ENCODE measurements at places on chromosomes 3 and 15.

- DNase-seq: no peak
Observed at GRCh38 chr15:35168464-35168863, 83.4 kb upstream of the NANOGP8 start.

GRCh38 chr15:70488002-70488605 lies 275.3 kb downstream of the UACA start:
- peak; percentile 53 for DNase-seq

DNA sequence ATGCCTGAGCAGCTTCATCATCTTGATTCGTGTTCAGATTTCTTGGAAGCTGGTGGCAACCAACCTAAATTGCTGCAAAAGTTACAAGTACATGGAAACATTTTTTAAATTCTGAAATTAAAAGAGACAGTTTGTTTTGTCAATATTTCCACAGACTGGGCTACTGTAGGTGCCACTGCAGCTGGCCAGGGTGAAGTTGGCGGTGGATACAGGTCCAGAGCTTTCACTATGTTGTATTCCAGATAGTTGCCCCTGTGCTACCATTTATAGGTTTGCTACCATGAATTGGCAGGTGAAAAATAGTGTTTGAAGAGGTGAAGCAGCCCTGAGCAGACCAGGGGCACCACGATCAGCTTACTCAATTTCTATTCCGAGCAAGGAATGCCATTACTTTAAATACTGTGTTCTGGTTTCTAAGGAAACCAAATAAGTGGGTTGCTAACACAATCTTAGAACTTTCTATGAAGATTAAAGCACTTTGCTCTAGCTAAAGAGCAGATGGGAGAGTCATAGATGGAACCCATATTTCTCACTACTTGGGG lies 21.2 kb upstream of the SHC4 start:
- DNase-seq: no peak

DNA sequence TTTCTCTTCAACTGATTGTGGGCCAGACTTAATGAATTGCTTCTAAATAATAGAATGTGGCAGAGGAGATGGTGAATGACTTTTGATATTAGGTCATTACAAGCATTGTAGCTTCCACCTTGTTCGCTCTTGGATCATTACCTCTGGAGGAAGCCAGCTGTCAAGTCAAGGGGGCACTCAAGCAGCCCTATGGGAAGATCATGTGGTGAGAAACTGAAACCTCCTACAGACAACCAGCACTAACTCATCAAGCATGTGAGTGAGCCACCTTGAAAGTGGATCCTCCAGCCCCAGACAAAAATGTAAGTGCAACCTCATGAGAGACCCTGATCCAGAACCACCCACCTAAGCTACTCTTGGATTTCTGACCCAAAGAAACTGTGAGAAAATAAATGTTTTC lies 109.8 kb upstream of the TBC1D5 start:
- DNase-seq: no peak

DNA sequence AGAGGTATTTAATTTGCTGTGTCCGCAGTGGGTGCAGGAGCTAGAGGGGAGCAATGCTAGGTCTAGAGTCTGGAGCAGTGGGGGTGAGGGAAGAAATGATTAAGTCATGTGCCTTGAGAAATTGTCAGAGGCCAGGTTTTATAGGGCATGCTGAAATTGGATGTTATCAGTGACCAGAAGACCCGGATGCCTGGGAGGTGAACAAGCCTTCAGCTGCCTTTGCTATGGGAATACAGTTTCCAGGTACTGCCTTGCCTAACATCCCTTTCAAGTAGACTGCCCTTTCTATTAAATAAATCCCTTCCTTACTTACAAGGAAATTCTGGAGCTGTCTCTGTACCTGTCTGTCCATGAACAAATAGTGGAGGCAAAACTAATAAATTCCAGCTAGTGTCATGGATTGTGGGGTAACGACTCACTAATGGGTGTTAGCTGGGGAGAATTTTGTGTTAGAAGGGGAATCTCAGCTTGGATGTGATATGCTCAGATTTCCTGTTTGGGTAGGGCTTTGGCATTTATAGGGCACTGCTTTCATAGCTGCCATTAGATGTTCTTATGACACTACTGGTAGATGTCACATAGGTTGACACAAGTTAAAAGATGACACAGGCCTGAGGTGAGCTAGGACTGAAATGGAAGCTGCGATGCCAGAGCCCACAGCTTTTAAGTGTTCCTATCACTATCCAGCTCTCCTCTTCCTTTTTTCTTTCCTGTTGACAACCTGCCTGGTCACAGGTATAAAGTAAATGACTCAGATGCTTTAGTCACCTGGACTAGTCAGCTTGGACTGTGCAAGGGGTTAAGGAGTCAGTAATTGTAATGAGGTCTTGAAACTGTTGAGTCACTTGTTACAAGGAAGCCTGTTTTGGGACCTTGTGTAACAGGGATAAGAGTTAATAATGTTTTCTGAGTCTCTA lies 21.3 kb downstream of the CHD2 start:
- no peak for DNase-seq

DNA sequence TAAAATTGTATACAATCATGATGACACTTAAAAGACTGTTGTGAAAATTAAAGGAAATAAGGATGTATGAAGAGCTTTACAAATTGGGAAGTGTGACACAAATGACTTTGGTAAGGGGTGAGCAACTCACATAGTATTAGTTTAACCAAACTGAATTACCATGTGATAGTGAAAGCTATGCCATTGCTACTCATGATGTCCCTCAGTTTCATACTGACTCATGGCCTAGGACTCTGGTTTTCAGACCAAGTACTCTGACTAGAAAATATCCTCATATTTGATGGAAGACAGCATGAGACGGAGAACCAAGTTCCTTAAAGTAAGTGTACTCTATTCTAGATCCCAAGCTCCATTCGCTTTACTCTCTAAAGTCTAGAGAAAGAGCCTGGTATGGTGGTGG lies 203.2 kb upstream of the ICE2 start:
- DNase-seq: no peak

GRCh38 chr3:171838218-171838720 lies 4.9 kb upstream of the TMEM212 start:
- DNase-seq: no peak

DNA sequence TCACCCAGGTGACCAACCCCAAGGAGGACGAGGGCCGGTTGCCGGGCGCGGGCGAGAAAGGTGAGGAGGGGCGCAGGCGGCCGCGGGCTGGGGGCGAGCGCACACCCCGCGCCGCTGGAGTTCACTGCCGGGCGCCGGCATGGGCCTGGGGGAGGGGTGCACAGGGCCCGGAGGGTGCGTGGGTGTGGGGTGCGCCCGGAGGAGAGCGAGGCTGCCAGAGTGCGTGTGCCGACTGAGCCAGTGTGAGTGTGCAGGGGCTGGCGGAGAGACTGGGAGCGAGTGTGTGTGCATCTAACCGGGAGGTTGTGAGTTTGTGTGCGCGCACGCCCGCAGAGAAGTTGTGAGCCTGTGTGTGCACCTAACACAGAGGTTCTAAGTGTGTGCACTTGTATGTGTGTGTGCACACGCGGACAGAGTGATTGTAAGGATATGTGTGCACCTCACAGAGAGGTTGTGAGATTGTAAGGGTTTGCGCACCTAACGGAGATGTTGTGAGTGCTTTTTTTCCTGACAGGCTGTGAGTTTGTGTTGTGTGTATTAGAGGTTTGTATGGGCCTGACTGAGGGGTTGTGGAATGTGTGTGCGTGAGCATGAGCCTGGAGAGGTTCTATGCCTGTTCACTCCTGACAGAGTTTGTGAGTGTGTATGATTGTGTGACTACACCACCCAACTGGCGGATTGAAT lies 681 bp downstream of the CTDSPL start:
- peak; percentile 30 for DNase-seq

GRCh38 chr3:183161552-183162336 lies 790 bp downstream of the LAMP3 start:
- DNase-seq: no peak

DNA sequence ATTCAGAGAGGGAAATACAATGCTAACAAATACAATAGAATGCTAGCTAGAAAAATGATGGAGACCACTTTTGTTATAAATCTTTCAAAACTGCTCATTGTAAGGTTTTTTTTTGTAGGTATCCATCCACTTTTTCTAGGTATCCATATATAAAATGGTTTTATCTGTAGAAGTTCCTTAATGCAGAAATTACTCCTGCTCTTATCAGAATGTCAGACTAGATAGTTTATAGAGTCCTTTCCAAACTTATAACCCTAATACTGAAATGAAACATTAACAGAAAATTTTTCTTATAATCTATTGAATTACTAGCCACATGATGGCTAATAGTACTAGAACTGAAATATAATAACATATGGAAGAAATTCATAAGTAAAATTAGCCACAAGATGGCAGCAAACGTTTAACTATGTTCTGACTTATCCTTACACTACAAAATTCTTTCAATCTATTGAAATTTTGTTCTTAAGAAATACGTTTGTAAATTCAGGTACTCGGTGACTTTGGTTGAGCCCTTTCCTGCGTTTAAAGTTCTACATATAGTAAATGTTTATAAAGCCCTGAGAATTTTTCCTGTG lies 58.5 kb downstream of the ECT2 start:
- no peak for DNase-seq

DNA sequence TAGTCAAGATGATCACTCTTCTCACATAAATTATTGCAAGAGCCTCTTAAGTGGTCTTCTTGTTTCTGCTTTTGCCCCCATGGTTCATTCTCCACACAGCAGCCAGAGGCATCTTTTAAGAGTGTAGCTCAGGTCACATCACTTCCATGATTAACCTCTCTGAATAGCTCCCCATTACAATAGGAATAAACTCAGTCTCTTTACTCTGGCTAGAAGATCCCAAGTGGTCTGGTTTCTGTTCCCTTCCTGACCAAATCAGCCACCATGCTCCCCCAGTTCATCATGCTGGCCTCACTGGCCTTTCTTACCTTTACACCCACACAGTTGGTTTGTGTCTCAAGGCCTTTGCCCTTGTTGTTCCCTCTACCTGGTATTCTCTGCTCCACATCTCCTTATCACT lies 8.2 kb downstream of the HHATL start:
- DNase-seq: no peak

GRCh38 chr3:54827776-54828175 lies 100.1 kb downstream of the LRTM1 start:
- DNase-seq: no peak

DNA sequence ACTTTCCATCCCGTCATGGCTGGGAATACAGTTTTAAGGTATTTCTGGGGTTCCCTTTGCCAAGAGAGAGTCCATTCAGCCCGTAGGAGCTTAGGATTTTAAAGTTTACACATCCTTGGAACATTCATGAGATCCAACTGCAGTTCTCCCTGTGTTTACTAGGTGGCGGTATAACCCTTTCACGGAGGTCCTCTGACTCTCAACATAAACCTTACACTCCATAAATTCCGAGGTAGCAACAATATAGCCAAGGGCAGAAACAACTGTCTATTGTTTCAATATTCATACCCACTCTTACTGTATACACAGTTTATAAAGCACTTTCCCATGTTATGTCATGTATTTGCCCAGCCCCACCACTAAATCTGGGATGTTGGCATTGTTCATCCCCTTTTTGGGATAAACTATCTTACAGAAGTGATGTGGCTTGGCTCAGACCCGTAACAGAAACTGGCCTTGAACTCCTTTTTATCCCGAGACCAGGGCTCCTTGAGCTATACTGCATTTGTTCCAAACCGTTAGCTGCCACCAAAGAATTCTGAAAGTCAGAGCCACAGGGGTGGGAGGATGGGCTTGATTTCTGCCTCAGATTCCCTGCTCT lies 69.2 kb upstream of the COL6A5 start:
- DNase-seq: no peak

DNA sequence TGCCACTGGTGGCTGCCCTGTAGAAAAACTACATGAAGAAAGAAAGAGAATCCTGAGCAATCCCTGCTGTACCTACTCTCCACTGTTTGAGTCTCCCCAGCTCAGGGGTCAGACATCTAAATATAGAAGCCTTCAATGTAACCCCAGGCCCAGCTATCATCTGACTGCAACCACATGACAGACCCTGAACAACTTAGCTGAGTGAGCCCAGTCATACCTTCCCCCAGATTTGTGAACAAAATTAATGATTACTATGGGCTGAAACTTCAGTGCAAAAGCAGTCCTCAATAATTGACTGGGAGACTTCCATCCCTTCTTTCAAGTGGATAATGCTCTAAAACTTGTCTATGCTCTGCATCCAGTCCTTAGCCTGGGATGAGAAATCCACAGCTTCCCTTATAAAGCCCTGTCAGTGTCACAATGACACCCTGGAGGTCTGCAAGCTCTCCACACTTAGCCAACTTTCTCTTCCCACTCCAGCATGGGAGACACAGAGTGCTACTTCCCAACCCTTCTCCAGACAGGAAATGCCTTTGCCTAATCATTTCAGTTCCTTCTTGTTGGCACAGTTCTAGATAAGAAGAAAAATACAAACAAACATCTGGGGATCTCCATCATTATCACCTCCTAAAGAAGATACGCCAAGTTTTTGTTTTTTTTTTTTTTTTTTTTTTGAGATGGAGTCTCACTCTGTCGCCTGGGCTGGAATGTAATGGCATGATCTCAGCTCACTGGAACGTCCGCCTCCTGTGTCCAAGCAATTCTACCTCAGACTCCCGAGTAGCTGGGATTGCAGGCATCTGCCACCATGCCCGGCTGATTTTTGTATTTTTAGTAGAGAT lies 198.5 kb upstream of the GADL1 start:
- no peak for DNase-seq

GRCh38 chr3:197445896-197446699 lies 109.7 kb downstream of the BDH1 start:
- no peak for DNase-seq

DNA sequence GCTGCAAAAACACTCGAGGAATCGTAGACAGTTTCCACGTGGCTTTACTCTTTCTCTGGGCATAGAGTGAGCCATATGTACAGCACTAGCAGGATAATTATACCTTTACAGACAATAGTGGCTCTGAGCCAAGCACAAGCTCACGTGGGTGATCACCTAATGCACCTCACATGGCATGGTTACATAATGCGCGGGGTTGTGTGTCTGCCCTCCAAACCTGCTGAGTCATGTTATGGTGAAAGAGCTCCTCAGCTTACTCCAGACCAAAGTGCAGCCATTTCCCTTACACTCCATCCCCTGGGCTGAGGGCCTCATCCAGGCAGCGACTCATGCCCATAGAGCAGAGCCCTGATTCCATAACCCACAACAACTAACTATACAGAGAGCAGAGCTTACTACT lies 1458.4 kb upstream of the CADM2 start:
- no peak for DNase-seq

GRCh38 chr3:94046533-94046932 lies 16.2 kb downstream of the DHFR2 start:
- DNase-seq: no peak

GRCh38 chr3:30723211-30723610 lies 116.8 kb downstream of the TGFBR2 start:
- no peak for DNase-seq
